ENCODE measurements at places on chromosomes 13 and 19.

- peak; percentile 6 for DNase-seq
These were observed 114.6 kb downstream of the KDM4B start for GRCh38 chr19:5083547-5083965.

DNA sequence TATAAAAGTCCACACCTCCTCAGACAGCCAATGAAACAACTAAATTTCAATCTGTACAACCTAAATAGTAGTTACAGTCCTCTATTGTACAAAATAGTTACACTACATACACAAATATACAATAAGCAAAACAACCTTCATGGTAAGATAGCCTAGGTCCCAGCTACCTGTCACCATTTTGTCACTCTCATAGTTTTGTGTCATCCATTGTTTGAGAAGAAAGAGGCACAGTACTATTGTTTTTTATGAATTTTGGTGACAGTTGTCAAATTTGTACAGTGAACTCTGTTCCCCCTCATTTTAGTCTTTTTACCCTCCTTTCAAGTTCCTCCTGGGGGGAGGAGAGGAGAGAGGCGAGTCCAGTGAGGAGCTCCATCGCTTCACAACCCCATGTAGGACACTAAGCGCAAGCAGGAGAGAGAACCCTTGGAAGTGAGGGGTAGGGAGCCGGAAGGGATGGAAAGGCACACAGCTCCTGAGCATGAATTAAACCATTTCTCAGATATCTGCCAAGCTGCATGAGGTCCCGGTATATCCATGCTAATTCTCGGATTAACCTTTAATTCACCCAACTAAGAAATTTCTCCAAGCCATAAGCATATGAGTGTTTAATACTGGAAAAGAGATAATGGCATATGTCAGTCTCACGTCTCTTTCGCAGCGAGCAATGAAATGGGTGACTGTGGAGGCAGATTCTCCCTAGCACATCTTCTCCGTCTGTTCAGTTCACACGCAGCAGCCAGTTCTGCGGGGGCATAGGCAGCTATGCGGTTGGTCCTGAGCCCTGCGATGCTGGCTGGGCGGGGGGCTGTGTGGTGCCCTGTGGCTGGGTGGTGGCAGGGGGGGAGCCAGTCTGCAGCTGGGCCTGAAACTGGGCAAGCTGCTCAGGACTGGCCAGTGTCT, 60.5 kb downstream of the SERP2 start:
- peak; percentile 47 for DNase-seq

GRCh38 chr13:99677116-99677951, 176.1 kb downstream of the TM9SF2 start:
- no peak for DNase-seq

- peak; percentile 73 for DNase-seq
These were observed 518 bp downstream of the NUDT19 start for GRCh38 chr19:32691952-32692726.

DNA sequence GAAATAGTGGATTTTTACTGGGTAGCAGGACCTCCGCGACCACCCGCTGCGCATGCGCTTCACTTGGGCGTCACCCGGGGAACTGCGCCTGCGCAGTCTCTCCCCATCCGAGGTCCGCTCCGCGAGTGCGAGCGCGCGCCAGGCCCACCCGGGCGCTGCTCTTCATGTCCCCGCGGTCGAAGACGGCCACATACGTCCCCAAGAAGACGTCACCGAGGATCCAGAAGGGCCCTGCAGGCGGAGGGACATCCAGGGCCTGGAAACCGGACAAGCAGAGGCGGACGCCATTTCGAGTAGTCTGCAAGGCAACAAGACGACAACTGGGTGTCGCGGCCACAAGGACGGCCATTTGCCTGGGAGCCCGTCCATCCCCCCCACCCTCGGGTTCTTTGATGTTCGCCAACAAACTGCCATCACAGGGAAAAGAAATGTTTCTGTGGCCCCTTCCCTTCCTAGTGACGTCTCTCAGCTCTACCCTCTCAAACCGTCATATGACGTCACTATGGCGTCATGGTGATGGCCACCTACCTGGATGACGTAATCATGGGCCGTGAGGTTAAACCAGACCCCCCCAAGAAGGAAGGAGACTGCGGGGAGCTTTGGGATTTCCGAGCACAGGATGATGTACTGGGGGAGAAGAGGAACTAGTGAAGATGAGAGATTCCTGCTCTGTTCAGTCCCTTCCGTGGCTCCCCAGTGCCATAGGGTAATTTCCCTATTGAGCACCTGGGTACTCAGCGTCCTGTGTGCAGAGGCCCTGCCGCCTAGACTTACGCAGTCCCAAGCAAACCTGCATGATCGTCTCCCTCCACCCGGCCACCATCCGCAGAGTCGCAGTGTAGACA, 6.7 kb downstream of the NAPSA start:
- DNase-seq = peak; percentile 69

DNA sequence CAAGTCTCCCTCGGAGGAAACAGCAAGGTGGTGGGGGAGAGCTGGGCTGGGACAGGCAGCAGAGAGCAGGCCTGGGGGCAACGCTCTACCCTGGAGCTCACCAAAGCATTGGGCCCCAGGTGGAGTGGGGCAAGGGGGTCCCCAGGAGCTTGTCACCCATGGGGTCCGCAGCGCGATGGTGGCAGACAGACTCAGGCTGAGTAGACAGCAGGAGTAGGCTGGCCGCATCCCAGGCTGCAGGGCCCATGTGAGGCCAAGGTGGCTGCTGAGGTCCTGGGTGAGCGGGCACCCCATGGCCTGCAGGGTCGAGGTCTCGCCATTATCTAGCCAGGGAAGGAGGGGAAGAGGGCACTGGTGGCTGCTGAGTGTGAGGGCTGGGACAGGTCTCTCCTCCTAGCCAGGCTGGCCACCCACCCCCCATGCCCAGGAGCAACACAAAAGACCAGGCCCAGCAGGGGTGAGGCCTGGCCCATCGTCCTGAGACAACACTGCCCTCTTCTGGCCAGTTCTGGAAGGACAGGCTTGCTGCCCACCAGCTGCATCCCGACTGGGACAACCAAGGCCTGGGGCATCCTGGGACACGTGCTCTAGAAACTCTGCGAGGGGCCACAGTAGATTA, 33.1 kb downstream of the CEBPG start:
- DNase-seq = peak; percentile 50

DNA sequence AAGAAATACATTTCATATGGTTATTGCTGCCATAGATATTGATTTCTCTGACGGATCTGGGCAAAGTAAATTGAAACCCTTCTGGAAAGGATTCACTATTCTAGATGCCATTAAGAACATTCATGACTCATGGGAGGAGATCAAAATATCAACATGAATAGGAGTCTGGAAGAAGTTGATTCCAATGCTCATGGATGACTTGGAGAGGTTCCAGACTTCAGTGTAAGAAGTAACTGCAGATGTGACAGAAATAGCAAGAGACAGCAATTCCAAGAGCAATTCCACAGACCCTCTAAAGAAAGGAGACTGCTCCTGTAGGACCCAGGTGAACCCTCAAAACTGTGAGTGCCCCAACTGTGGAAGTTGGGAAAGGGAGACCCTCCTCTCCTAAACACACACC, 30.9 kb upstream of the KCTD12 start:
- no peak for DNase-seq

All from C1 segment of cervical spinal cord (tissue), 14 donors.